ENCODE measurements at places on chromosomes 3 and 15.
A peak's percentile ranks its signal among the peaks of the same experiment; 100 is the strongest.

- no peak for DNase-seq
Measured at GRCh38 chr3:134880431-134880830, 85.4 kb downstream of the EPHB1 start.

GRCh38 chr3:52784931-52785590, 7.7 kb downstream of the ITIH1 start:
- no peak for DNase-seq

DNA sequence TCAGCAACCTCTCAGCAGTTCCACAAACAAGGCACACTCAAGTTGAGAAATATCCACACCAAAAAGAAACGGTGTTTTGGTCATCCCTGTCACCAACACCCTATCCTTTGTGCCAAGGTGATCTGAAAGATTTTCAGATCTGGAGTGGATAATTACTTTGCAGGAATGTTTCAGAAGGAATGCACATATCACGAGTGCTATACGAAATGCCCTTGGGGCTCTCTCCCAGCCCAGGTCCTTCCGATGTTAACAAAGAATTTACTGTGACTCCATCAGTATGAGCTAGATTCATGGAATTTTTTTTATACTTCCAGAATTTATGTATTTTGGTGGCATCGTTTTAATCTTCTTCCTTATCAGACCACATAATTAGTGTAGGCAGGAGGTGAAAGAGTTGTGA, 105.0 kb downstream of the GRM7 start:
- no peak for DNase-seq

DNA sequence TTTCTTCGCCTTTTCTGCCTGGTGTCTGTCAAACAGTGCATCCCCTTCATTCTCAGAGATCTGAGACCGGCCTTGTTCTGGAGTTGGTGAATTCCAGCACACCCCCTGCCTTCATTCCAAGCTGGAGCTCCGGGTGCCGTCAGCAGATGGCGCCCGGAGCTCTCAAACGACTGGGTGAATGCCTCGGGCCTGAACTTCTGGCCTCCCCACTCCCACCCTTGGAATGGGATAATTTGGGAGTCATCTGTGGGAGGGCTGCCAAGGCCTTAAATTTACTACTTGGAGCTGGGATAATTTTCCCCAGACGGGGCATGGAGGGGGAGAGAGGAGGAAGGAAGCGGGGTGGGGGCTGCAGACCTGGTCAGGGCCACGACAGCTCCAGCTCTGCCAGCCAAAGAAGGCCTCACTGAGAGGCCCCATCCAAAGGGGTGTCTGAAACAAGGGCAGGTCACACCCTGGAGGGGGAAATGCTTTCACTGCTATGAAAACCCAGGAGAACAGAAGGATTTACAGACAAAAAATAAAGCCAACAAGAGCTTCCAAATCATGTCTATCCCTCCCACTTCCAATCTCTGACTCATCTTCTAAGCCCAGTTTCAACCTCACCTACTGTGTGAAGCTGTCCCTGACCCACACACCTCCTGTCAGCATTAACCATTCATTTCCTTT, 187.9 kb downstream of the OPA1 start:
- DNase-seq: peak; percentile 82

DNA sequence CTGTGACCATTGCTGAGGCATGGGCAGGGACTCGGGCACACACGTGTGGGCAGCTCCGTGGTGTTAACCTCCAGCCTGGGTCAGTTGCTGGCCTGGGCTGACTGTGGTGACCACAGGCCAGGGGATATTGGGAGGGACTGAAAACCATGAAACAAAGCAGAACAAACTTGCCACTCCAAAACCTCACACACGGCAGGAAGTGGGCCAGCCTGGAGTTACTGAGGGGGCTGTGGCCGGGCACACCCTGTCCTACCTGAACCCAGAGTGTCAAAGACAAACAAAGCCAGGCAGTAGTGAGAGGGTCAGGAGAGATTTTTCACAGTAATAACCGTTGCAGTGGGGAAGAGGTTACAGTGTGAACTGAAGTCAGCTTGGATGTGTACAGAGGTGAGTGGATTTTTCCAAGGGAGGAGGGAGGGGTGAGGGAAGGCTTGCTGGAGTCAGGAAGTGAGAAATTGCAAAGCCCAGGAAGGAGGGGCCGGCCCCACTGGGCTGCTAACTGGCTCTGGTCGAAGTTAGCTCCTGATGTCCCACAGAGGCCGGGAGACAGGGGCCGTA, 40.0 kb upstream of the ATP10A start:
- no peak for DNase-seq

GRCh38 chr3:17133632-17134545, 249.1 kb downstream of the PLCL2 start:
- no peak for DNase-seq

GRCh38 chr3:185896636-185897035, 41.2 kb downstream of the TRA2B start:
- DNase-seq: no peak

DNA sequence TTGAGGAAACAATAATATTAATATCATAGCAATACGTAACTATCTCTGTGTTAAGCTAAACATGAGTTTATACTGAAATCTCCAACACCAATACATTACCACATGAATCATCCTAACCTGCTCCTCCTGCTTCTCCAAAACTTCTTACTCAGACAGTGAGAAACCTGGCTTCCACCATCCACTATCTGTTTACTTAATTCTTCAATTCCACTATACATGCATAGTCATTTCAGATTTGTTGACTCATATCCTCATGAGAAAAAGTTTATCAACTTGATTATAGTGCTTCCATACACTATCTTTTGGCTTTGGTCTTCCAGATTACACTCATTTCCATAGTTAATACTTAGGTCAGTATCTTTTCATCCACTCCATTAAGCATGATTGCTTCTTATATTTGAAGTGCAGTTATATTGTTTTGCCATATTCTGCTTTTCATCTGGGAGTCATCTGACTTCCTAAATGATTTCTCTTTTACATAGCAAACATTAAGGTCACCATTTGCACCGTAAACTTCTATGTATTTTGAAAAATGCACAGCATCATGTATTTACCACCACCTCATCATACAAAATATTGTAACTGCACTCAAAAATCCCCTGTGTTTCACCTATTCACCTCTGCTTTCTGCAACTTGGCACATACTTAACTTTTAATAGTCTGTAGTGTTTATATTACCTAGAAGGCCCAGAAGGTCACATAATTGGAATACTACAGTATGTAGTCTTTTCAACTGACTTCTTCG, 970.6 kb downstream of the DIPK2A start:
- DNase-seq: no peak

- no peak for DNase-seq
Measured at GRCh38 chr15:84616235-84616634, 15.4 kb downstream of the ZSCAN2 start.

DNA sequence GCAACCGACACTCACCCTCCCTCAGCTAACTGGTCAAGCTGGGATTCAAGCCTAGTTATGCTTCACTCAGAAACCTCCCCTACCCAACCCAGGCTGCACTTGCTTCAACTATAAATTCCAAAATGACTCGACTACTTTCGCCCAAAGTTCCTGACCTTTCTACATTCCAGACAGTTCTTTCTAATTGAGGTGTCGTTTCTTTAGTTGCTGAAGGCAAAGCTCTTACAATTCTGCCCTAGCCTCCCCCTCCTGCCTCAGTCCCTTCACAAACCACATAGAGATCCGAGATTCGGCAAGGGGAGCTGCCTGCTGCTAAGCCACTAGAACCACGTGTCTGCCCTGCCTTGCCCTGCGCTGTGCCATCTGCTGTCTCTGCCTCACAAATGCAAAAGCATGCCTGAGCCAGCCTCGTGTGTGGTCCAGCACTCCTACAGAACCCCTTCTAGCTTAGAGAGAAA, 74.7 kb upstream of the SH3GL3 start:
- no peak for DNase-seq

DNA sequence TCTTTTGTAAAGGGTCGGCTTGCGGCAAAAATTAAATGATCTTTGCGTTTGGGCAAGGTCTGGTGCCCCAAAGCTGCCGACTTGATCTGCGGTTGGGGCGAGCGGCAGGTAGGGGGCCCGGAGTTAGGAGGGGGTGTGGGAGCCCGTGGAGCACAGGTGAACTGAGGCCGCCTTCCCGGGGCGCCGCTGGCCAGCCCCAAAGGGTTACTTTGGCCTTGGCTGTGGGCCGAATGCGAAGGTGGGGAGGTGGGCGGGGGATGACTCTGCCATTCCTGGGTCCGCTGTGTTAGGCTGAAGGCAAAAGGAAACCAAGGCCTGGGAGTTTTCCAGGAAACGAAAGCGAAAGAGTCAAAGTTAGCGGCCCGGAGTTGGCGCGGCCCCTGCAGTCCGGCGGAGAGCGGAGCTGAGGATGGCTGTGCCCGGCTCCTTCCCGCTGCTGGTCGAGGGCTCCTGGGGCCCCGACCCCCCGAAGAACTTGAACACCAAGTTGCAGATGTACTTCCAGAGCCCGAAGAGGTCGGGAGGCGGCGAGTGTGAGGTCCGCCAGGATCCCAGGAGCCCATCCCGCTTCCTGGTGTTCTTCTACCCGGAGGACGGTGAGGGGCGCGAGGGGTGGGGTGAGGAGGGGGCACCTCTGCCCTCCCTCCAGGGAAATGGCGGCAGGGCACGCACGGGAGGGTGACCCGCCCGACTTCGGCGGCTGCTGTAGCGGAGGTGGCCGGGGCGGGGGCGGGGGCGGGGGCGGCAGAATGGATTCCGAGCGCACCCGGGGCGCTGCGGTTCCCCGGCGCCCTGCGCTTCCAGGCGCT, at the start of gene PARP14:
Gene PARP14, plus strand, starts transcription at position 365 of the 809 bp plus-strand sequence. Its CDS starts 45 bp downstream, at position 410.
- peak; percentile 13 for DNase-seq

- no peak for DNase-seq
Measured at GRCh38 chr3:141594357-141594756, 107.5 kb downstream of the RASA2 start.

DNA sequence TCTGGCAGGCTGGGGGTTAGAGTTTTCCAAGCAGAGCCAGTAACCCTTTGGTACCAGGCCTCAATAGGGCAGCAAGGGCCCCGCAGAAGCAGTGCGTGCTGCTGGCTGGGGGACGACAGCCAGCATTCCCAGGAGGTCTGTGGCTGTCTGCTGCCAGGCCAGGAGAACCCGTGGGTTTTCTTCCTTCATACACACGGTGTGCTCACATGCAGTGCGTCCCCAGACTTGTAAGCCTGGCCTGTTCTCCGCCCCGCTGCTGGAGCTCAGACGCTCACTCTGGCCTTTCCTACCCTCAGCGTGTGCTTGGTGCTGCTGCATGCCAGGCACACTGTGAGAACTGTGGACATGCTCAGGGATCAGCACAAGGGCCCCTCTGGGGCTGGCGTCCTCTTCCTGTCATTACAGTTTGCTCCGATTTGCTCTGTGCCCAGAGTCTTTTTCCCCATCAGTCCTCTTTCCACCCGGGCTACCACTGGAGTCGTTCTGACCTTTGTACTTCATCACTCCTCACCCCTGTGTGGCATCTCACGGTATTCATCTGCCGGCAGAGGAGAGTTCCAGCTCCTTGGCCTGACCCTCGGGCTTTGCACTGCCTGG, 149.5 kb downstream of the DNAJB8 start:
- no peak for DNase-seq

GRCh38 chr3:127959873-127960272, 44.8 kb downstream of the KBTBD12 start:
- DNase-seq: no peak

DNA sequence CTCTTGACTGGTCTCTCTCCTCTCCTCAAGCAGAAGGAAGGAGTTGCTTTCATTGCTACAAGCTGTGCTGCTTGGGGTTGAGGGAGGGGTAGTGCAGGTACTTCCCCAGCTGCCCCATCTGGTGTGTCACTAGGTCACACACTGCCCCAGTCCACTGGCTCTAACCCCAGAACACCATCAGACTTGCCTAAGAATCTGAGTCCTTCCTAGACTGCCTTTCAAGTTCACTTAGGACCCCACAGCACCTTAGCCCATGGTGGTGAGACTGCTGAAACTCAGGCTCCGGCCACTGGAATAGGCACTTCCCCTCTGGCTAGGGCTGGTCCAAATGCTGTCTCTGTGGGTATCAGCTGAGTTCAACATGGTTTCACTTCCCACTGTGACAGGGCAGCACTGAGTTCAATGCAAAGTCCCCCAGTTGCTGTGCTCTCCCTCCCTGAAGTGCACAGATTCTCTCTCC, 279.7 kb upstream of the GOLGA6L4 start:
- DNase-seq: no peak

GRCh38 chr3:18237251-18238005, 187.7 kb downstream of the SATB1 start:
- DNase-seq: peak; percentile 28

DNA sequence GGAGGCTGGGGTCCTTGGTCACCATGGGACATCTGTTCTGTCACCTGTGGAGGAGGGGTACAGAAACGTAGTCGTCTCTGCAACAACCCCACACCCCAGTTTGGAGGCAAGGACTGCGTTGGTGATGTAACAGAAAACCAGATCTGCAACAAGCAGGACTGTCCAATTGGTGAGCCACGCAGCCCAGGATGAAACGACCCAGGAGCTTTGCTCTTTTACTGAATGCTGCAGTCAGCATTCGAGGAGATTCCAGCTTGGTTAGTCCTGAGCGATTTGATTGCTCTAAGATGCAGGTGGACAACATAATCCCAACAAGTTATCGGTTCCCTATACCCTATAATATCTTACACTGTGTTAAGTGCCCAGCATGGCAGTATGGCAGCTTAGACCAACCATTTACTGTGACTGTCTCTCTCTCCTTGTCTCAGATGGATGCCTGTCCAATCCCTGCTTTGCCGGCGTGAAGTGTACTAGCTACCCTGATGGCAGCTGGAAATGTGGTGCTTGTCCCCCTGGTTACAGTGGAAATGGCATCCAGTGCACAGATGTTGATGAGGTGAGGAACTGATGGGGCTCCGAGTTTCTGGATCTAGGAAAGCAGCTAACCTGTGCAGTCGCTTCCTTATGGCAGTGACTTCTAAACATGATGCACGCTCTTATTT, 7.8 kb downstream of the THBS1 start:
- DNase-seq: no peak

GRCh38 chr3:143120716-143121240, 1.2 kb downstream of the CHST2 start:
- no peak for DNase-seq

- DNase-seq: no peak
Measured at GRCh38 chr3:167450675-167451074, 23.2 kb downstream of the SERPINI2 start.

GRCh38 chr3:74000725-74001124, 376.0 kb upstream of the PDZRN3 start:
- no peak for DNase-seq

DNA sequence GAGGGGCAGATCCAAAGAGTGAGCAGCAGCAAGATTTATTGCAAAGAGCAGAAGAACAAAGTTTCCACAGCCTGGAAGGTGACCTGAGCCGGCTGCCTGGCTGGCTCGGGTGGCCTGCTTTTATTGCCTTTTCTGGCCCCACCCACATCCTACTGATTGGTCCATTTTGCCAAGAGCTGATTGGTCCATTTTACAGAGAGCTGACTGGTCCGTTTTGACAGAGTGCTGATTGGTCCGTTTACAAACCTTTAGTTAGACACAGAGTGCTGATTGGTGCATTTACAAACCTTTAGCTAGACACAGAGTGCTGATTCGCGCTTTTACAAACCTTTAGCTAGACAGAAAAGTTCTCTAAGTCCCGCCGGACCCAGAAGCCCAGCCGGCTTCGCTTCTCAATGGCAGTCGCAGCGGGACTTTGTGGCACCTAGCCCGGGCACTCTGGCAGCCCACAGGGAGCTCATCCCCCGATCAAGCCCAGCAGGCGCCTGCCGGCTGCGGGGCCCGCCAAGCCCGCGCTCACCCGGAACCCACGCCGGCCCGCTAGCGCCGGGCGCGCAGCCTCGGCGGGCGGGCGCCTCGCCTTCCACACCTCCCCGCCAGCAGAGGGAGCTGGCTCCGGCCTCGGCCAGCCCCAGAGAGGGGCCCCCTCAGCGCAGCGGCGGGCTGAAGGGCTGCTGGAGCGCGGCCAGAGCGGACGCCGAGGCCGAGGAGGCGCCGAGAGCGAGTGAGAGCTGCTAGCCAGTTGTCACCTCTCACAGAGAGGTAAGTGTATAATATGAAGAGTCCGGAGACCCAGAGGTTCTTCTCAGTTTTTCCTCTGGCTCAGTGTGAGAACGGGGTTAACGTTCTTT, 339.2 kb downstream of the CHL1 start:
- no peak for DNase-seq
